HCEC 1CT (cell line): ENCODE measurements at places on chromosomes 3 and 15.

DNA sequence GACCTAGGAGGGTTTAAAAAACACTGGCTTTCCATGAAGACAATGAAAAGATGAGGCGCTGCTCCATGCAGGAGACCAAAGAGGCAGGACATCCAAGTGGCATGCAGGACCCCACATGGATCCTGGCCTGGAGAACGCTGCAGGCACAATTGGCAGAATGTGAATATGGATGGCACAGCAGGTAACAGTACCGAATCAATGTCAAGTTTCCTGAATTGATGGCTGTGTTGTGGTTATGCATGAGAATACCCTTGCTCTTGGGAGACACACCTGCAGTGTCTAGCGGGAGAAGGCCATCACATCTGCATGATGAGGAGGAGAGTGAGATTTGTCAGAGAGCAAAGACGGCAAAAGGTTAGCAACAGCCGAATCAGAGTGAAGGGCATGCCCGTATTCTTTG, 74.3 kb upstream of the SEC13 start:
- no peak for DNase-seq

DNA sequence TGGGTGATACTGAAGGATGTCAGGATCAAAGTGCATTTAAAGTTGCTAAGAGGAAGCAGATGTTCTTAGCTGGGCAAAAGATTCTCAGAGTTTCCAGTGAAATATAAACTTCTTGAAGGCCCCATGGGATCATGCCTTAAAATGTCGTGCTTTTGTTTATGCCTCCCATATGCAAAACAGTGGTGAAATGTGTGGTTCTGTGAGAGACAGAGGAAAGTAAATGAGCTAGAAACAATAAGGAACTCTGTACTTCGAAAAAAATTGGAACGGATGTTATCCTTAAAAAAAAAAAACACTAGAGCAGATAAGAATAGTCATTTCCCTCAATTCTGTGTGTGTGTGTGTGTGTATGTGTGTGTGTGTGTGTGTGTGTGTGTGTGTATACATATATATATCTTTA, 497.0 kb upstream of the TBL1XR1 start:
- DNase-seq: peak; percentile 9

- DNase-seq: no peak
These were observed 1.1 kb downstream of the ANKRD63 start for GRCh38 chr15:40281801-40282146.

DNA sequence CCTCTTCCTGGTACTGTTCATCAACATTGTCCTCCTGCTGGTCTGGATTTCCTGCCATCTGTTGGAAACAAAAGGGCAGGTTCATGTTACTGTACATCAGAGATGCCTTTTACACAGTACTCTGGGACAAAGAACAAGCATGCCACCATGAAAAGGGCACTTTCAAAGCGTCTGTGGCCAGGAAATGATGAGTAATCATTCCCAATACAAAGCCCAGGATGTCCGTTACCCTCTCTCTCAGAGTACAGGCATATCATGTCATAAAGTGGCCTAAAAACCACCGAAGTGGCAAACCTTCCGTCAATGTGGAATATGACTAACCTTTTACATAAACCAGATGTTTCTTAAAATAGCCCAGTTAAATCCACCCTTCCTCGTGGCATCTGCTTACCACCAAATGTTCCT, 71.2 kb downstream of the GOLIM4 start:
- peak; percentile 95 for DNase-seq
